ENCODE measurements at places on chromosomes 11 and 22.
A peak's percentile ranks its signal among the peaks of the same experiment; 100 is the strongest.

DNA sequence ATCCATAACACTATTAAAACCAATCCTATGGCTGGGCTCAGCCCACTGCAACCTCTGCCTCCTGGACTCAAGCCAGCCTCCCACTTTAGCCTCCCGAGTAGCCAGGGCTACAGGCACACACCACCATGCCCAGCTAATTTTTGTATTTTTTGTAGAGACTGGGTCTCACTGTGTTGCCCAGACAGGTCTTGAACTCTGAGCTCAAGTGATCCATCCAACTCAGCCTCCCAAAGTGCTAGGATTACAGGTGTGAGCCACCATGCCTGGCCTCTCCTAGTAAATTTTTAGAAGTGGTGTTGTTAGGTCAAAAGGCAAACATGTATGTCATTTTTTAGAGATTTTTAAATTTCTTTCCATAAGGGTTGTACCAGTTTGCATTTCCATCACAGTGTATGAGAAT lies 14.2 kb downstream of the F2 start:
- no peak for DNase-seq

DNA sequence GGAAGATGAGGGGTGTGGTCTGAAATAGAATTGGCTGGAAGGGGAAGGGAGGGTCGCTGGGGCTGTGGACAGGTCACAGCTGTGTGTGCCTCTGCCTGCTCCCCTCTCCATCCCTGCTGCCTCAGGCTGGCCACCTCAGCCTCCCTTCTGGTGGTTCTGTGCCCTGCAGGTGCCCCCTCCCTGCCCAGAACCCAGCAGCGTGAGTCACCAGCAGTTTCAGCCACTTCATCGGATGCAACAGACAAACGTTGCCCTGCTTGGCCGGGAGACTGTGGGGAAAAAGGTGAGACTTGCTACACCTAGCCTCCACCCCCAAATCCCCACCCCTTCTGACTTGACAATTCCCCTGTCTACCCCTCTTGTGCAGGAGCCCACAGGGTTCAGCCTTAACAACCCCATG lies 21.8 kb upstream of the LRRC10B start:
- no peak for DNase-seq

- DNase-seq = peak; percentile 85
Observed at GRCh38 chr11:69463181-69463994, 18.1 kb upstream of the LINC01488 start.

DNA sequence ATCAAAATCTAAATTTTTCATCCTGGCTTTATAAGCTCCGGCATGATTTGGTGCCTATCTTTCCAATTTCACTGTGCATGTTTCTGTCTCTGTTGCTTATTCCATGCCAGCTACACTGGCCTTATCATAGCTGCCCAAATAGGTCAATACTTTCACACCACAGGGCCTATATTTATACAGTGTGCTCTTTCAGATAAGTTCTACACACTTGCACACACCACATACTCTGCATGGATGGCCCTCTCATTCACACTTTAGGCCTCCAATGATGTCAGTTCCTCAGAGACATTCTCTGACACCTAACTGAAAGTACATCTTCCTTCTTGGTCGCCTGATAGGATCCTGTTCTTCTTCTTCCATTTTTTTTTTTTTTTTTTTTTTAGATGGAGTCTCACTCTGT lies 7.0 kb downstream of the ALG8 start:
- no peak for DNase-seq

- peak; percentile 84 for DNase-seq
Observed at GRCh38 chr22:35894937-35895708, 133.5 kb downstream of the RBFOX2 start.

DNA sequence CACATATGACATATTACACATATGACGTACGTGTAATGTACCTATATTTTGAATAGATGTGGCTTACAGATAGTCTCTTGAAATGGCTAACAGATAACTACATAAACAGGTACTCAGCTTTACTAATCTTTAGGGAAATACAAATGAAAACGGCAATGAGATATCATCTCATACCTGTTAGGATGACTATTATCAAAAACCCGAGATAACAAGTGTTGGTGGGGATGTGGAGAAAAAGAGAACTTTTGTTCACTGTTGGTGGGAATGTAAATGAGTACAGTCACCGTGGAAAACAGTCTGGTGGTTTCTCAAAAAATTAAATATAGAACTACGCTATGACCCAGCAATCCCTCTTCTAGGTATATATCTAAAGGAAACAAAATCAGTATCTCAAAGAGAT lies 247.6 kb downstream of the ETS1 start:
- DNase-seq = no peak

DNA sequence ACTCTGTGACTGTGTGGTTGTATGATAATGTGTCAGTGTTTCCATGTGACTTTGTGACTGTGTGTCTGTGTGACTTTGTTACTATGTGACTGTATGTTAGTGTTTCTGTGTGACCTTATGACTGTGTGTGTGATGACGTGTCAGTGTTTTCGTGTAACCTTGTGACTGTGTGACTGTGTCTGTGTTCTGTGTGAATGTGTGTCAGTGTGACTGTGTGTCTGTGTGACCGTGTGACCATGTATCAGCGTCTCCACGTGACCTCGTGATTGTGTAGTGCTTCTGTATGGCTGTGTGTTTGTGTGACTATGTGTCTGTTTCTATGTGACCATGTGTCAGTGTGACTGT lies 9.5 kb upstream of the PKNOX2 start:
- DNase-seq = no peak

- no peak for DNase-seq
Observed at GRCh38 chr11:2837651-2838050, 47.9 kb downstream of the CDKN1C start.

GRCh38 chr22:17265649-17266248 lies 46.5 kb upstream of the ADA2 start:
- DNase-seq = no peak

DNA sequence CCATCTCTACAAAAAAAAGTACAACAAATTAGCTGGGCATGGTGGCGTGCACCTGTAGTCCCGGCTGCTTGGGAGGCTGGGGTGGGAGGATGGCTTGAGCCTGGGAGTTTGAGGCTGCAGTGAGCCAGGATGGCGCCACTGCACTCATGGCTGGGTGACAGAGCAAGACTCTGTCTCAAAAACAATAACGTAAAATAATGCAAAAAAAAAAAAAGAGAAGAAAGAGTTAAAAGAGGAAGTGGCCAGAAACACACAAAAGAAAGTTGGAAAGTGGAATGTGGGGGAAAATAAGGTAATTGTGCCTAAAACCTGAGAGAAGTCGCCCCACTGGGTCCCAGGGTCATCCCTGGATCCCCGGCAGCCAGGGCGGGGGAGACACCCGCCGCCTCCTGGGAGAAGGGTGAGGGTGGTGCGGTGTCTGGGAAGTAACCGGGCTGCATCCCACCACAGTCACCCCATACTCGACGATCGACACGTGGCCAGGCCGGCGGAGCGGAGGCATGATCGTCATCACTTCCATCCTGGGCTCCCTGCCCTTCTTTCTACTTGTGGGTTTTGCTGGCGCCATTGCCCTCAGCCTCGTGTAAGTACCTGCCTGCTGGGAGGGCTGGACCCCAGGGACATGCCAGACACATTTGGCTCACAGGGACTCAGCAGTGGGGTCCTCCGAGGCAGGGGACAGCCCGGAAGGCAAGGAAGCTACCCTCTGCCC lies 8.1 kb downstream of the UPK3A start:
- no peak for DNase-seq

DNA sequence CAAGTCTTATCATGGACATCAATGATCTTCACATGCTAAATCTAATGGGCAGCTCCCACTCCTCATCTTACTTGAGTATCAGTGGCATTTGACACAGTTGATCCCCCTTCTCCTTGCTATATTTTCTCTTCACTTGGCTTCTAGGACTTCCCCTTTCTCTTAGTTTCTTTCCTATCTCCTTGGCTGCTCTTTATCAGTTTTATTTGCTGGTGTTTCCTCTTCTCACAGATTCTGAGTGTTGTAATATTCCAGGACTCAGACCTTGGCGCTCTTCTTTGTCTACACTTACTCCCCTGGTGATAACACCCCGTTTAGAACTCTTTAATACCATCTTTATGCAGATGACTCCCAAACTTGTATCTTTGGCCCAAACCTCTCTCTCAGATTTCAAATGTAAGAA lies 33.9 kb upstream of the RASSF10 start:
- DNase-seq = peak; percentile 3

GRCh38 chr11:128645968-128646367 lies 47.9 kb upstream of the FLI1 start:
- DNase-seq = no peak

DNA sequence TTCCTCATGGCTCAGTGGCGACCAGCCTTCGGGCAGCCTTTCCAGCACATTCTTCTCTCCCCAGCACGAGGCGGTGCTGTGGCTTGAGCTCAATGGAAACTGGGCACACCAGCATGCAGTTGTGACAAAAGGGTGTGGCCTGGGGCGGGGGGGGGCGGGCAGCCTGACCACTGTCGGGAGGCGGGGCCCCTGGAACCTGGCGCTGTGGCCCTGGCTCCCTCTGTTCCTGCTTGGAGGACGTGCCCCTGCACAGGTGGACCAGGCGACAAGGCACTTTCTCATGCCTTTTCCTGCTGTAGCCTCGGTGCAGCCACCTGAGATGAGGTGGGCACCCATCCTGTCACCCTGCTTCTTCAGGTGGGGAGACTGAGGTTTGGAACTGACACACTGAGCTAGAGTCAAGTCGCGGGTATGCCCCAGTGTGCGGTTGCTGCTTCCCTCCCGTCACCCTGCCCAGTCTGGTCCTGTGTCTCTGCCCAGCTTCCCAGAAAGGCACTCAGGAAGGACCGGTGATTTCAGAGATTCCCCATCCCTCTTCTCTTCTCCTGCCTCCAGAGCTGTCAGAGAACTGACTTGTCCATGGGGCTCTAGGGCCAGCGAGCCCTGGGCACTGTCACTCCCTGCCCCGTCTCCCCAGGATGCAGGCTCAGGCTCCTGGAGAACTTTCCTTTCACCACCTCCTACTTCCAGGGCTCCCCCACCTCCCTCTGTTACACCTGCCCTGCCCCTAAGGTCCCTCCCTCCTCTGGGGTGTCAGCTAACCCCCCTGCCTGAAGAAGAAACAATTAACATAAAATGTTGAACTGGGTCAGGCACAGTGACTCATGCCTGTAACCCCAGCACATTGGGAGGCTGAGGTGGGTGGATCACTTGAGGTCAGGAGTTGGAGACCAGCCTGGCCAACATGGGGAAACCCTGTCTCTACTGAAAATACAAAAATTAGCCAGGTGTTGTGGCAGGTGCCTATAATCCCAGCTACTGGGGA lies 9.9 kb downstream of the B3GAT1 start:
- DNase-seq = no peak

GRCh38 chr11:7031471-7031871 lies 11.2 kb downstream of the NLRP14 start:
- no peak for DNase-seq

GRCh38 chr11:129723146-129723760 lies 92.4 kb upstream of the TMEM45B start:
- no peak for DNase-seq

- no peak for DNase-seq
Observed at GRCh38 chr11:788953-789940, 643 bp downstream of the CEND1 start.

DNA sequence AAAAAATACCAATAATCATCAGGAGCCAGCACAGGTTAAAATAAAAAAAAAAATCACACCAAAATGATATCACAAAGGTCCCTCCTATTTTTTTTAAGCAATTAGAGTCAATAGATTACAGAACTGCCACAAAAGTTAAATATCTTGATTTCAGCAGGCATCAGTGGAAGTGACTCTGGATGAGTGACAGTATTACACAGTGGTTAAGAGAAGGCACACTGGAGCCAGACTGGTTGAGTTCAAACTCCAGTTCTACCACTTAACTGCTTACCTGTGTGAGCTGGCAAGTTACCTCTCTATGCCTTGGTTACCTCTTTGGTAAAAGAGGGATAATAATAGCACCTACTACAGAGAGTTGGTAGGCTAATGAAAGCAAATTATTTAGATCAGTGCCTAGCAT lies 148.5 kb downstream of the ATG16L2 start:
- DNase-seq = no peak

DNA sequence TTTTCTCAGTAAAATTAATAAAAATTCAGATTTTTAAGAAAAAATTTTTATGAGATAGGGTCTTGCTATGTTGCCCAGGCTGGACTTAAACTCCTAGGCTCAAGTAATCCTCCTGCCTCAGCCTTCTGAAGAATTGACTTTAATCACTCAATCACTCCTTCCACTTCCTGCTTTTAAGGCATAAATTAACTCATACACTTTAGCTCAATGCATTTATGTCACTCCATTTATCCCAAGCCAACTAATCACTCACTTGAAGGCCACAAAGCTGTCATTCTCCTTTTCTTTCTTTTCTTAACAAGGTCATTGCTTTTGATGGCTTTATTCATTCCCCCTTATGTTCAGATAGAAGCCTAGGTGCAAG lies 877 bp downstream of the ALG9 start:
- no peak for DNase-seq

DNA sequence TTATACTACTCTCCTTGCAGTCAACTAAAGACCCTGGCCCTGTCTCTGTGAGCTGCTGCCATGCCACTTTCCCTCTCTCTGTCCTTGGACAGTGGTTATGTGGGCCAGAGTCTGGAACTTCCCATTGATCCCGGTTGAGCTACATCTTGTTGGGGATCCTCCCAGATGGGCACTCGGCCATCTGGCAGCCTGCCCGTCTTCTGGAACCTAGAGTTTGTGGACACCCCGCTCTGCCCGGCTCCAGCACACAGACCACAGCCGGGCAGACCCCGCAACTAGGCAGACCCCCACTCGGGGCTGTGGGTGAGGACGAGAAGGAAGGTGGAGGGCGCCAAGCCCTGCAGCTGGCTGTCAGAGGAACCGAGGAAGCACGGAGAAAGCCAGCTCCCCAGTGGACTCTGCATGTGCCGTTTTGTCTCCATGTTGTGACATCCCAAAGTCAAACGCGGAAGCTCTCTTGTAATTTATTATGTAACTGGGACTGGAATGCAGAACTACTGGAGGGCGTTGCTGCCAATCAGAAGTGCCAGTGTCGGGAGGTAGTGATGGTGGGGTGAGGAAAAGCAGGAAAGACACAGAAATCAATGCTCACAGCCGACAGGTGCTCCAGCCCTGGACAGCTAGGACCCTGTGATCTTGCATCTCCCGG lies 207.7 kb downstream of the CEP164 start:
- DNase-seq = no peak

GRCh38 chr11:12192794-12193514 lies 82.6 kb downstream of the MICAL2 start:
- DNase-seq = no peak

- DNase-seq = peak; percentile 28
Observed at GRCh38 chr11:10797531-10797930, 11.2 kb downstream of the EIF4G2 start.

DNA sequence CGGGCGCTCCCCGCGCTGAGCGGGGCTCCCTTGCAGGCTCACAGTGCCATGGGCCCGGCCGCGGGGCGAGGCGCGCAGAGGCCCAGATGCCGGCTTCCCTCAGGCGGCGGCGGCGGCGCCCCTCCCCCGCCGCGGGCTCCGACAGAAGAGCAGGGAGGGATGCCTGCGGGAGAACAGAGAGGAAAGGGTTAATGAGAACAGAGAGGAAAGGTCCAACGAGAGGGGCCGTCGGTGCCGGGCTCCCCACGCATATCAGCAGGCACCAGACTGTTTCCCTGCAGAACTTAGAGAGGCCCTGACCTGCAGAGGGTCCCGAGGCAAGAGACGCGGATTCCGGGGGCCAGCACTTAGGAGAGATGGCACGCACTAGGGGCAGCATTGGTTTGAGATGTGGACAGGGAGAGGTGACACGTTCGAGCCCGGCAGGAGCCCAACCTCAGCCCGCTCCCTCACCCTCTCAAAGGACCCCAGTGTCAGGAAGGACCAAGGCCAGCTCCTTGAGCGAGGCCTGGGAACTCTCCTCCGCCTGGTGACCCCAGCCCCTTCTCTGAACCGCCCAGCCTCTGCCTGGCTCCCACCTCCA lies 9.1 kb downstream of the NRXN2 start:
- DNase-seq = no peak

- DNase-seq = no peak
Observed at GRCh38 chr22:29109822-29110221, 37.0 kb downstream of the KREMEN1 start.

All from cardiac fibroblast (primary cell).